ENCODE measurements at places on chromosomes 7 and 10.

DNA sequence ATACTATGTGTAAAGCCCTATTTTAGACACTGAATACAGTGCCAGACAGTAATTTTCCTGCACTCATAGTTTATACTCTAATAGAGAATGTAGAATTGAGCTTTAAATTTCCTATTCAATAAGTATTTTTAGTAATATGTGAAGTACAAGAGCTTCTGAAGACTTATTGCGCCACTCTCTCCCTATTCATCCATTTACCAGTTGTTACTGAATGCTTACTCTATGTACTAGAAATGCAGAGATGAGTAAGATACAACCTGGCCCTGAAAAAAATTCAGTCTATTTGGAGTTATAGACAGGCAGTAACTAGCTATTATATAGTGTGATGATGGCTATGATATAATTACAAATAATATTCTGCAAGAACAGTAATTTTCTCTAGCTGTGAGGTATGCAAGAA, 98.8 kb downstream of the ADK start:
- no peak for DNase-seq

DNA sequence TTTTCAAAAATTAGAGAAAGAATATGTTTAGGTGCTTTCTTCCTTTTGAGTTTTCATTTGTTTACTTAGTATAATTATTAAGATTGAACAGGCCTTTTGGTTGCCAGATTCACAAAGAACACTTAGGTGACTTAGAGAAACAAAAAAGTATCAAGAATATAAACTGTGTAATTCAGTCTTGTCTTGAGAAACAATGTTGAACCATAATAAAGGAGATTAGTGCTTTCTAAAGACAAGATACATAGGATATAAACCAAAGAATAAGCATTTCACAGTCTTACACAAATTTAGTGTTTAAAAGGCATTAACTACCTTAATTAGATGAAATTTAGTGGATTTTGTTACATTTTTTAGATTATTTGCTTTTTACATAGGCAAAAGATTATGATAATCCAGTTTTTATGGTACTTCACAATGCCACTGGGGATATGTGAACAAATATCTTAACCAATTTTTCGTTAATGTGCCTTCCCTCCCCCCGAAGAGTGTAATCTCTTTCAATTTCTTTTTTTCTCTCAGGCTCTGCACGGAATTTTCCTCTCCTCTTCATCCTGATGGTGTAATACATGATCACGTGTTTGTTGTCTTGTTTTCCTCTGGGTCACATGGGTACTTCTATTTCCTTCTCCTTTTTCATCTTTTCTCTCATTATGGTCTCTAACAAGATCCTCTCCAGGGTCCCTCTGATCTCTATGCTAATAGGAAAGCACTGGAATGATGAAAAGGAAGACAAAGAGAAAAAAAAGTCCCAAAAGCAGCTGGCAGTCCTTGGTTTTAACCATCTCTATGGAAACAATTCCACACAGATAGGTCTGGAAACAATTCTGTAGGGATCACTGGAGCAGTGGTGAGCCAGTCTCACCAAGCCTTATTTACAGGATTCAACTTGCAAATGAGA, 3.7 kb upstream of the HNRNPH3 start:
- no peak for DNase-seq

DNA sequence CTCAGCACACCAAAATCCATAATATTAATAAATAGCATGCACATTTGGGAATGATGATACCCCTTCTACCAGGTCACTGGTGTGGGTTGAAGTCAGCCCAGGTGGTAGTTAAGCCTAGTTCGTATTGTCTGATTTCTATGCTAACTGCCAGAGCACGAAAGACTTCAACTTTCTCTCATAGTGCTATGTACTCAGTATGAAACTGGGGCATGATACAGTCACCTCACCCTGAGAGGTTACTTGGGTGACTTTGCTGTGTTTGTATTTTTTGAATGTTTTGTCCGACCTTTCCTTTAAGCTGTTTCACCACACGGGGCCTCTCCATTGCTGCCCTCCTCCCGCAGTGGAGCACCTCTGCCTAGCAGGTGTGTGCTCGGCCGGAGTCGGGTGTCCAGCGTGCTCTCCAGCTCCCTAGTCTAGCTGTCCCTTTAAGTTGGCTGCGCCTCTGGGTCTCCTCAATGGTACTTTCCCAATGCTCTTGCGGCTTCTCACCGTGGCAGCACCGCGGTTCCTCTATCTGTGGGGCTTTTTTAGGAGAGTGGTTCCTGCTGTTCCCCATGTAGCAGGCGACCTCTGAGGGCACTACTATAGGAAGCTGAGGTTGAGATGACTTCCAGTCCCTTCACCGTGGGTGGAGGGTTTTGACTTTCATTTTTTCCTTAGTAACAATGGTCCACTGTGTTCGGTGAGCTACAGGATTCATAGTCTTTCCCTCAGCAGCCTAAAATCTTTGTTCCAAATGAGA, 524.0 kb upstream of the PFKP start:
- no peak for DNase-seq

GRCh38 chr10:62813453-62813852, 2.7 kb downstream of the EGR2 start:
- DNase-seq = no peak

Measured in CD4-positive, alpha-beta T cell treated with Interleukin-15 for 4 hours (primary cell).